ENCODE measurements at places on chromosomes 6 and 20.

GRCh38 chr6:128168244-128168643 is 267.4 kb upstream of the THEMIS start:
- DNase-seq = no peak

DNA sequence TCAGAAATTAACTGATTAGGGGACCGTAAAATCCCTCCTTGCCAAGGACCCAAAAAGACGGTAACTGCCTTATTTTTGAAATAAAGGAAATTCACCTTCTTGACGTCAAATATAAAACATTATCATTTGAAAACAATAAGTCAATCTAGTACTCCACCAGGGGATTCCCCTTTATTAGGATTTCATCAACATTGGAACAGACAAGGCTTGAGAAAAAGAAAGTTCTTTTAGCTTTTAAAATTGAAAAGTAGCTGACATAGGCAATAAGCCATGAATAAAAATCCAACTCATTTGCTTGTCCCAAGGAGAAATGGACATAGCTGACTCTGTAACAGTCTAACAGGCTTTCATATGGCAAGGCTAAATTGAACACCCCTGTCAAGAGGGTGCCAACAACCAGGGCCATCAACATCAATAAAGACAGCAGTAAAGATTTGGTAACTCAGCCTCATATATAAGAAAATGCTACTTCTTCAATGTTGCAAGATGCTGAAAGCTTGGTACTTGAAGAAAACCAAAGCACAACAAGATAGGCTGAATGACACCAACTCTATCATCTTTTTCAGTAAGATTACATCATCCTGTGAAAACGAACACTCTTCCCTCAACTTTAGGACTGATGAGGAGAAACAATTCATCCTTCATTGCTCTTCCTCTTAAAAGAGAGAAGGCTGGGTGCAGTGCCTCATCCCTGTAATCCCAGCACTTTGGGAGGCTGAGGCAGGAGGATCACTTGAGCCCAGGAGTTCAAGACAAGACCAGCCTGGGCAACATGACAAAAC is 121.0 kb upstream of the PRDM1 start:
- DNase-seq = no peak

- no peak for DNase-seq
Observed at GRCh38 chr20:10673176-10673841, 490 bp downstream of the JAG1 start.

- DNase-seq = no peak
Observed at GRCh38 chr6:129543981-129544380, 166.0 kb downstream of the ARHGAP18 start.

Data from urinary bladder (tissue), 4 donors.